Thoracic aorta (tissue), 2 donors: ENCODE measurements at places on chromosomes 7 and 10. TPM values are rescaled to one million over a fixed set of nuclear protein-coding genes. Genes with fewer than 3 reads are reported as not detected.

GRCh38 chr7:2572101-2572842 lies 13.5 kb downstream of the IQCE start:
- DNase-seq = no peak
- no peaks in the 10 kb centered on the region for H3K27me3 ChIP-seq
- H3K27ac ChIP-seq = no peak overlapping the region

The DENND2A gene
- total RNA-seq = 4.9 TPM

DNA sequence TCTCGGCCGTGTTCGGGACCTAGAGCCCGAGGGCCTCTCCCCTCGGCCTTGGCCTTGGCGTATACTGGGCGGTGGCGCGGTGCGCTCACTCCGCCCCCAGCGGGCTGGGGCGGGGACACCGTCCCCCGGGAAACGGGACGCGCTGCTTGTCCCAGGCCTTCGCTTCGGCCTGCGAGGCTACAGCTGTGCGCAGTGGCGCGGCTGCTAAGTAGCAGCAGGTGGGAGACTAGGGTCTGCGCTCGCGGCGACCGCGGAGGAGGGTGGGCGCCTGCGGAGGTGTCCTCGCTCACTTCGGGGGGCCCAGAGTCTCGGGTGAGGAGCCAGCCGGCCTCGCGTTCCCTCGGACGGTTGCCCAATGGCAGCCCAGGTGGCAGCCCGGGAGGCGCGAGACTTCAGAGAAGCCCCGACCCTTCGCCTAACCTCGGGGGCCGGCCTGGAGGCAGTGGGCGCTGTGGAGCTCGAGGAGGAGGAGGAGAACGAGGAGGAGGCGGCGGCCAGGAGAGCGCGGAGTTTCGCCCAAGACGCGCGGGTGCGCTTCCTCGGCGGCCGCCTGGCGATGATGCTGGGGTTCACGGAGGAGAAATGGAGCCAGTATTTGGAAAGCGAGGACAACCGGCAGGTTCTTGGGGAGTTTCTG lies at the start of gene DNAH11:
Gene DNAH11, plus strand, starts transcription at position 149 of the 637 bp plus-strand sequence. Its CDS starts 207 bp downstream, at position 356.
- H3K4me1 ChIP-seq = peaks cover 16% of the 10 kb centered on the region
- no peak within 1 kb of the TSS for H3K27ac ChIP-seq
- peak within 1 kb of the TSS; percentile 76 for H3K4me3 ChIP-seq

DNA sequence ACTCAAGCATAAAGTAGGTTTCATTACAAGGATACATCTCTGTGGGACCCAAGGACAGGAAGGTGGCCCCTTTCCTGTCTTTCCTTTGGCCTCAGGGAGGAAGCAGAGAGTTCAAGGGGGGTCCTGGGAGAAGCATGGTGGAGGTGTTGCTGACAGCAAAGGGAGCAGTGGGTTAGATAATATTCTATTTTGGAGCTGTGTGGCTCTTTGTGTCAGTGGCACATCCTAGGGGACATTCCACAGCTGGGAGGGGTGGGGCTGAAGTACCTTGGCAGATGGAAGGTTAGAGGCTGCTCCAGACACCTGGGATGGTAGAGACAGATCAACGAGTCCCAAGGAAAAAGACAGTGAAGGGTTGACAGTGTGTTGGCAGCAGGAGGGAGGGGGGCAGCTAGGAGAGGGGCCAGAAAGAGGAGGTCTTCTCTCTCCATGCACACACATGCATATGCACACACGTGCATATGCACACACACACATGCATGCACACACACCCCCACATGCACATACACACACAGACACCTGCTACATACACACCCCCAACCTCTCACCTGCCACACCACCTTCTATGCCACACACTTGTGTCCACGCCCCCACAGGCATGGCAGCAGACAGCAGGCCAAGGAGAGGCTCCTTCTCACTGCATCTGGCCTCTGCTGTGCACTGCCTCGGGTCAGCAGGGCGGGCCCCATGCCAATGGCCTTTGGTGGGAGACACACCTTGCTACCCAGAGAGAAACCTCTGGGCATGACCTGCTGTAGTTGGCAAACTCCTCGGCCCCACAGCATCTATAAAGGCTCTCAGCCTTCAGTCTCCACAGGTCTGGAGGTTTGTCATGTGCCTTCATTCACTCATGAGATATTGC lies 5.6 kb upstream of the POLD2 start:
- no peak for DNase-seq
- H3K36me3 ChIP-seq = no peaks in the 10 kb centered on the region
- no peak overlapping the region for H3K27ac ChIP-seq
- H3K4me3 ChIP-seq = no peak overlapping the region
- no peaks in the 10 kb centered on the region for H3K27me3 ChIP-seq

DNA sequence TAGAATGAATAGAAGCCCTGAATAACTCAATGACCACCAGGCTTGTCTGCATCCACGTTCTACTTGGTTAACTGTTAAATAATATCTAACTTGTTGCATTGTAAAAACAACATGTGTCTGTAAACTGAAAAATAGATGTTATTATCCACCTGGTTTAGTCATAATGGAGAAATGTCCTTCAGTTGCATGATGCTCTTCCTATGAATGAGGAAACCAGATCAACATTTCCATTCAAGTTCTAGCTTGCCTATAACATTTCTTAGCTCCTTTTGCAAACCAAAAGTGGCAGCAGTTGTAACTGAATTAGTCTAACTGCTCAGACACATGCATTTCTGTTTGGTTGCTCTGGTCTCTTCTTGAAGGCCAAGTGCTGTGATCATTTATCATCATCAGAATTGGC lies 62.9 kb upstream of the BET1 start:
- no peaks in the 10 kb centered on the region for H3K36me3 ChIP-seq
- H3K27me3 ChIP-seq = no peaks in the 10 kb centered on the region

- no peak overlapping the region for H3K4me3 ChIP-seq
- H3K27ac ChIP-seq = no peak overlapping the region
- H3K4me1 ChIP-seq = no peaks in the 10 kb centered on the region
- H3K36me3 ChIP-seq = no peaks in the 10 kb centered on the region
Measured at GRCh38 chr10:92969151-92969550, 91.4 kb upstream of the CYP26C1 start.

- peaks cover 19% of the 10 kb centered on the region for H3K4me1 ChIP-seq
- no peak for DNase-seq
- H3K27ac ChIP-seq = peak overlapping the region; percentile 84
- H3K4me3 ChIP-seq = peak overlapping the region; percentile 41
Measured at GRCh38 chr7:116380025-116380424, 119.5 kb upstream of the CAV2 start.

GRCh38 chr7:84393786-84394185 lies 199.2 kb upstream of the SEMA3A start:
- no peaks in the 10 kb centered on the region for H3K36me3 ChIP-seq
- H3K27ac ChIP-seq = no peak overlapping the region
- no peaks in the 10 kb centered on the region for H3K27me3 ChIP-seq
- no peaks in the 10 kb centered on the region for H3K4me1 ChIP-seq

GRCh38 chr10:58771863-58772262 lies 259.2 kb downstream of the BICC1 start:
- no peak overlapping the region for H3K4me3 ChIP-seq
- no peak for DNase-seq
- peaks cover 2% of the 10 kb centered on the region for H3K4me1 ChIP-seq

The OR2A1 gene
- total RNA-seq = 0.14 TPM

DNA sequence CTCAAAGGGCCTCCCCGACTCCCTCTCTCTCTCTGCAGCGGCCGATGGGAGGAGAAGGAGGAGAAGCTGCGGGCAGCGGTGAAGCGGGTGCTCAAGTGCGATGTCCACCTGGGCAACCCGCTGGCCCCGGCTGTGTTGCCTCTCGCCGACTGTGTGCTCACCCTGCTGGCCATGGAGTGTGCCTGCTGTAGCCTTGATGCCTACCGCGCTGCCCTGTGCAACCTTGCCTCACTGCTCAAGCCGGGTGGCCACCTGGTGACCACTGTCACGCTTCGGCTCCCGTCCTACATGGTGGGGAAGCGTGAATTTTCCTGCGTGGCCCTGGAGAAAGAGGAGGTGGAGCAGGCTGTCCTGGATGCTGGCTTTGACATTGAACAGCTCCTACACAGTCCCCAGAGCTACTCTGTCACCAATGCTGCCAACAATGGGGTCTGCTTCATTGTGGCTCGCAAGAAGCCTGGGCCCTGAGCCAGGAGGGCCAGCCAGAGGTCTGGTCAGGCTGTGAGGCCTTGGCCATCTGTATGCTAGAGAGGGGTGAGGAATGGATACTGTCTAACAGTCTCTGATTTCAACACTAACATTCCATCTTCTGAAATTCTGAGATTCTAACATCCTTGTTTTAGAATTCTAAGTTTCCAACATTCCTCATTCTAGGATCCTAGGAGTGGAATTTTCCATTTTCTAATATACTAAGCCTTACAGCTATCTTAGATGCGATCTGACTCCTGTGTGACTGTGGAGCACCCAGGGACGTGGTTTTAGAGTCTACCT lies 3.6 kb downstream of the INMT start:
- peak overlapping the region; percentile 67 for H3K4me3 ChIP-seq
- H3K36me3 ChIP-seq = peaks cover 9% of the 10 kb centered on the region
- DNase-seq = no peak
- H3K27me3 ChIP-seq = no peaks in the 10 kb centered on the region

DNA sequence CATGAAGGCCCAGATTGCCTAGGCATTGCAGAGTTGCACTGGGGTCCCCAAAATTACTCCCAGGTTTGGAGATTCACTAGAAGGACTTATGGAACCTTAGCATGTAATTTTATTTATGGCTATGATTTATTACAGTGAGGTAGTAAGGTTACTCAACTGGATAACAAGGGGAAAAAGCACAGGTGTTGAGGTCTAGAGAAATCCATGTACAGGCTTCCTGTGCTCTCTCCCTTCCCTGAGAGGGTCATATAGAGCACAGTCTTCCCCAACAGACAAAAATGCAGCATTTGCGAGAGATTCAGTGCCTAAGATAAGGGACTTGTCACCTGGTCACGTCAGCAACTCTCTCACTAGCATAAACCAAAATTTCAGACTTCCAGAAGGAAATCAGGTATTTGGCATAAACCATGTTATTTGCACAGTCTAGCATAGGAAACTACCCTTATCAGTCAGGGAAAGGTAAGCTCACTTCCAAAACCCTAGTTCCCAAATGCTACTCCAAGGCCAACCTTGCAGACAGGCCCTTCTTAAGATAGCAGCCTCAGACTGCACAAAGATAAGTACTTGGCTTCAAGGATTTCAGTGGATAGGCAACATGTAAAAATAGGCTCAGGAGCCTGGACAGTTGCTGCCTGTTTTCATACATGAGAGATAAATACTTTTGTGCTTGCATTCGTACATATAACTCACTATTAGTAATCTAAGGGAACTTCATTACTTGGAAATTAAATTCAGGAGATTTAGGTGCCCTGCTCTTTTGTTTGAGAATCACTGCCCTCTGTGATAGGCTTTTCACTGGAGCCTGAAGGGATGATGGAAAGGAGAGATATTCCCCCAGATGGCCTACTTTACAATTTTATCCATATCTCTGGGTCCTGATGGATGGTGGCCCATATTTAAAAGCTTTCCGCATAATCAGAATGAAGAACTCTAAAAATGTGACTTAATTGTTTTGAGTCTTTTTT lies 378.4 kb upstream of the LRGUK start:
- no peak overlapping the region for H3K27ac ChIP-seq
- no peaks in the 10 kb centered on the region for H3K4me1 ChIP-seq
- DNase-seq = no peak
- no peaks in the 10 kb centered on the region for H3K27me3 ChIP-seq

DNA sequence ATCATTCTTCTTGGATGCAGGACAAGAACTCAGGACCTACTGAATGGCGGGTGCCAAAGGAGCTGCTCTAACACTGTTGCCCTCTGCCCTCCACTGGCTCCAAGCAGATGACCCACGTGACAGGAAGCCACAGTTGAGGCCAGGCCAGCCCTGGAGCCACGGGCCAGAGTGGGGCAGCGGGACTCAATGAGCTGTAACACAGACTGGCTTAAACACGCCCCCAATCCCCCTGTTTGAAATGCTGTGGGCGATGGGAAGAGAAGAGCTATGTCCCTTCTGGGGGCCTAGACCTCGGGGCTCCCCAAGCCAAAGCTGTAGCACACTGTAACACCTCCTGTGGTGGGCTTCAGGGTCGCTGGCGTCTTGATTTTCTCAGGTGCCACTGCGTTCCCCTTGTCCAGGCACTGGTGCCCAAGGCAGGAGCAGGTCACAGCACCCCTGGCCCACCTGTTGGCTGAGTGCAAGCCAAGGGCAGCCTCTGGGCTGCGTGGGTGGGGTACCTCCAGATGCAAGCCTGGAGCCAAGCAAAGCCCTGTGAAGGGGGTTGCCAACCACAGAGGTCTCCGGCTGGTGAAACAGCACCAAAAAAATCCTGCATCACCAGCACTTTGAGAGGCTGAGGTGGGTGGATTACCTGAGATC lies 18.6 kb upstream of the ZMIZ2 start:
- H3K36me3 ChIP-seq = no peaks in the 10 kb centered on the region
- no peak overlapping the region for H3K27ac ChIP-seq
- H3K4me3 ChIP-seq = no peak overlapping the region
- no peaks in the 10 kb centered on the region for H3K27me3 ChIP-seq
- H3K4me1 ChIP-seq = no peaks in the 10 kb centered on the region
- no peak for DNase-seq

- H3K27ac ChIP-seq = no peak overlapping the region
- H3K36me3 ChIP-seq = peaks cover 9% of the 10 kb centered on the region
- no peak for DNase-seq
- no peaks in the 10 kb centered on the region for H3K27me3 ChIP-seq
Measured at GRCh38 chr10:21757185-21757901, 223.3 kb downstream of the MLLT10 start.

- DNase-seq = no peak
- H3K36me3 ChIP-seq = no peaks in the 10 kb centered on the region
- H3K4me1 ChIP-seq = peaks cover 7% of the 10 kb centered on the region
- peak overlapping the region; percentile 66 for H3K4me3 ChIP-seq
- H3K27me3 ChIP-seq = no peaks in the 10 kb centered on the region
- no peak overlapping the region for H3K27ac ChIP-seq
Measured at GRCh38 chr7:3301449-3301731, 338 bp downstream of the SDK1 start.

GRCh38 chr7:133398506-133398905 lies 145.6 kb downstream of the EXOC4 start:
- H3K4me3 ChIP-seq = no peak overlapping the region
- no peaks in the 10 kb centered on the region for H3K36me3 ChIP-seq
- no peaks in the 10 kb centered on the region for H3K4me1 ChIP-seq
- no peak for DNase-seq

The UTF1 gene
- not detected for total RNA-seq

DNA sequence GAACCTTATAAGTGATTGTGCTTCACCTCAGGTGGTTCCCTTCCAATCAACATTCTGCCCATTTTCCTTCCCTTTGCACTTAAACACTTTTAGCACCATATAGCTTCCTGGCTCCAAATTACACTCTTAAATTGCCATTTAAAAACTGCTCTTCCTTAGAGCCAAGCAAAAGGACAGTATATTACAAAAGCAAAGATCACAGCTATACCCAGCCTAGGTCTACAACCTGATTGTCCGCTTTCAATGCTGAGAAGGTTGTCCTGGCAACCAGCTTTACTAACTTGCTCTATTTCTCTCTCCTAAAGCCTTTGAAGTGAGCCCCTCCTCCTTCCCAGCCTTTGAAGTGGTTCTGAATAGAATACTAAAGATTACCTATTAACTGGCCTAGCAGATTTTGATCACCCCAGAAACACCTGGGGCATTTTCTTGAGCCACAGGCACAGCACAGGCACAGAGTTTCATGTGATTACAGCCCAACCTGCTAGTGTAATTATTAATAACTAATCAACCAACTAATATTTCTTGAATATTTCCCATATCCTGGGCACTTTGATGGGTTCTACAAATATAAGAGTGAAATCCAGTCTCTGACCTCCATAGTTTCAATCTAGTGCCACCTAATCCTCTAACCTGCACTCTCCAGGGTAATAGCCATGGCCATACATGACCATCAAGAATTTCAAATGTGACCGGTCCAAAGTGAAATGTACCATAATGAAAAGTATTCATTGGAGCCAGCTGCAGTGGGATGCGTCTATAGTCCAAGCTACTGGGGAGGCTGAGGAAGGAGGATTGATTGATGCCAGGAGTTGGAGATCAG lies 63.6 kb upstream of the TRIM24 start:
- no peaks in the 10 kb centered on the region for H3K4me1 ChIP-seq
- no peak overlapping the region for H3K27ac ChIP-seq
- DNase-seq = no peak
- no peak overlapping the region for H3K4me3 ChIP-seq
